ENCODE measurements at places on chromosomes 2 and 18.

- DNase-seq: no peak
Measured at GRCh38 chr2:98729652-98730051, 1.3 kb downstream of the MGAT4A start.

DNA sequence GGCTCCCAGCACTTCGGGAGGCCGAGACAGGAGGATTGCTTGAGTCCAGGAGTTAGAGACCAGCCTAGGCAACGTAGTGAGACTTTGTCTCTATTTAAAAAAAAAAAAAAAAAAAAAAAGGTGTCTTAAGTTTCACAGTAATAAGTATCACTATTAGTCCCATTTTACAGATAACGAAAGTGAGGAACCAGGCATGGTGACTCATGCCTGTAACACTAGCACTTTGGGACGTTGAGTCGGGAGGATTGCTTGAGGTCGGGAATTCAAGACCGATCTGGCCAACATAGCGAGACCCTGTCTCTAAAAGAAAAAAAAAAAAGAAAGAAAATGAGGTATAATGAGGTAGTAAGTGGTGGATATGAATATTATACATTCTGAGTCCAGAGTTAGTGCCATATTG is 2.5 kb downstream of the KCNJ13 start:
- no peak for DNase-seq

GRCh38 chr2:203905656-203906055 is 30.9 kb upstream of the ICOS start:
- DNase-seq: no peak

DNA sequence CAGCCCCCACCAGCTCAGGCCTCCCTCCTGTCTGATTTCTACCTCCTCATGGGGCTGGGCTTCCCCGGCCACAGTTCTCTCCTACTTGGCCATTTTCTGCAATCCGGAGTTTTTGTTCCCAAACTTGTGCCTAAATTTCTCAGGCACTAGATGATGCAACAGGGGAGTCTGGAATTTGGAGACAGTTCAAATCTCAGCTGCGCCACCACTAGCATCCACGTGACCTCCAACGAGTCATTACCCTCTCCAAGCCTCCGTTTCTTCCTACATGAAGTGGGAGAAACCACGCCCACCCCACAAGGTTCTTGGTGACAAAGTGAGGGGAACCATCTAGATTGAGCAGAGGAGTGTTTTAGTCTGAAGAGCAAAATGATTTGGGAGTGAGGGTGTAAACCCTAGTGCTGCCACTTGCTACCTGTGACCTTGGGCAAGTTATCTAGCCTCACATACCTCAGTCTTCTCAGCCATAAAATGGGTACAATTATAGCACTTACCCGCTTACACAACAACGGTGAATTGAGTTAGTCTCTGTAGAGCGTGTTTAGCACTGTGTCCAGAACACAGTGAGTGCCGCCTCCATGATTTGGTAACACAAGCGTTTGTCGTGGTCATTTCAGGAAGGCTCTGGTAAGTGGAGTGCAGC is 61.4 kb upstream of the ASAP2 start:
- no peak for DNase-seq
